ENCODE measurements at places on chromosomes 13 and 19.
A peak's percentile ranks its signal among the peaks of the same experiment; 100 is the strongest.

DNA sequence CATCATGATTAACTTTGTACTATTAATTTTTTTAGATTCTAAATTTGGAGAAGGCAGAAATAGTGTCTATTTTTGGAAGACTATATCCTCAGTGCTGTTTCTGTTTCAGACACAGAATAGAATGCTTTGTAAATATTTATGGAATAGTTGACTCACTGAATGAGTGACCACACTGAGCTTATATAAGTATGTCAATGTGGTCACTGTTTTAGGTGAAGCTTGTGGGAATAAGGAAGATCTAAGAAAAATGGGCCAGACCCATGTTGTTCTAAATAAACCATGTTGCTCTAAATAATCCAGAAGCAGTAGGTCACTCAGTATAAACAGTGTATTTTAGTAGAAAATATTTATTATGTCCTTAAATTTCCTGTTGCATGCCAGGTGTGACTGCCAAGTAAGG lies 45.5 kb upstream of the DACH1 start:
- DNase-seq = no peak

GRCh38 chr13:97108530-97108900 lies 113.6 kb upstream of the MBNL2 start:
- DNase-seq = peak; percentile 55

DNA sequence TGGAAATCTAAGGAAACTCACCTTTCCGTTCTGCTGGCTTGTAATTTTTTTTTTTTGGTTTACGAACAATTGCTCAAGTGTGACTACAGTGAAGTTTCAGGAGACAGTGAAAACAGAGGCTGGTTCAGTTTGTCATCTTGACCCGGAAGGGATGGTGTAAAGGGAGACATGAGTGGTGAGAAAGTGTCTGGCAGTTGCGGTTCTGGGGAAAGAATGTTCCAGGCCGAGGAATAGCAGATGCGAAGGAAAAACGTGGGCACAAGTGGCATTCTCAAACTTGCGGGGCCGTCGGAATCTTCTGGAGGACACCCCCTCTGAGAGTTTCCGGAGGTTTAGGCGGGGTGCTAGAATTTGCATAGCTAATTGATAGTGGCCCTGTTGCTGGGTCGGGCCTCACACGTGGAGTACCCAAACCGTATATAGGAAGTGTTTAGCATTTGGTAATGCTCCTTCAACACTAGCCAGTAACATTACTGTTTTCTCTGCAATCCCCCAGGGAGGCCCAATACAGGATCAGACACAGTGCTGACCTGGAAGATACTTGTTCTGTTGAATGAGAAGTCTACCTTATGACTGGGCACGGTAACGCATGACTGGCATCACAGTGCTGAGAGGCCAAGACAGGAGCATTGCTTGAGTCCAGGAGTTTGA lies 2.8 kb upstream of the TNFSF9 start:
- DNase-seq = no peak

DNA sequence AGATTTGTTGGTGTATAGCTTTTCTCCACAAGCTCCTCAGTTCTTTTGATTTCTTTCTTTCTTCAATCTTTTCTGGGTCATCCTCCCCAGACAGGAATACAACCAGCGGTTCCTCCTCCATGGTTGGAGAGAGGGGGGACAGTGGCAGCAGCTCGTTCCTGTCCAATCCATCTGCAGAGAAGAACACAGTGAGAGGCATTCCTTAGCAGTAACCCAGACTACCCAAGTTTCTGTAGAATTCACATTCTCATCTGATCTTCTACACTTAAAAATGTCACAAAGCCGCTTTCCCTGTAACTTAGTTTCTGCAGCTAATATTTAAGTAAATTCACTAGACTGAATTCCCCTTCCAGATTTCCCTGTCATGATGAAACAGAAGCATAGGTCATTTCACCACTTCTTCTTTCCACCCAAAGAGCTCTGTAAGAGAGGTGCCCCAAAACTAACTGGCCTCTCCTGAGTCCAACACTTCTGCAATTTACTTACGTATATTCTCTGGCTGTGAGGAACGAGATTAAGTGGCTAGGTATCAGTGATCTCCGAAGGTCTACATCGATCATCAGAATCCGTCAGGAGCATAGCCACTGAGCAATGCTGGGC lies 171.9 kb downstream of the TBC1D4 start:
- DNase-seq = no peak

- peak; percentile 13 for DNase-seq
These were observed 550 bp downstream of the ZNF383 start for GRCh38 chr19:37218592-37218935.

DNA sequence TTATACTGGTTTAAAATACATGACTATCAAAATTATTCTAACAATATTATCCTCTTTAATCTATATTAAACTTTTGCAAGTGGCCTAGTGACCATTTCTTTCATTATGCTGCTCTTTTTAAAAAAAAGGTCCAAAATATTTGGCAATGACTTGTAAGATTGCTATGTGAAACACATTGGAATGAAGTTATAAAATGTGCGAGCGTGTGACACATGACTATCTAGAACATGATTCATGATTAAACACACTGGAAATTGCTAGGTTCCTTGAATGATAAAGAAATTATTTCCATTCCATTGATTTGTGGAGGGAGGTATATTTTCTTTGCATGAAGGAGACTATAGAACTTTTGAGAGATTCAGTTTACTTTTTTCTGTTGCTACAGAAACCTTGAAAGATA lies 739.1 kb downstream of the DIAPH3 start:
- DNase-seq = peak; percentile 6

DNA sequence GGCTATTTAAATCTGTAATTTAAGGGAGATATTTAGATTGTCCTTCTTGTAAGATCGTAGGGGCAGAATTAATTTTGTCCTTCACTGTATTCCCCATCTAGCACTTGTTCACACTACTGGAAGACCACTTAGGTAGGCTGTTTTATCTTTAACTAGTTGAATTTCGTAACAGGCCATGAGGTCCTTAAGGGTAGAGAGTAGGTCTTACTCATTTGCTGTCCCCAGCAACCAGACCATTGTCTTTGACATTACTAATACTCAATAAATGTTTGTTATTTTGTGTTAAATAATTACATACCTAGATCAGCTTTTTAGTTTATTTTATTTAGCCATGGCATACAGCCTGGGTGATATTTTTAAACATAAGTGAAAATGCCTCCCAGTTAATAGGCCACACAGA lies 177.1 kb downstream of the PCCA start:
- DNase-seq = no peak

DNA sequence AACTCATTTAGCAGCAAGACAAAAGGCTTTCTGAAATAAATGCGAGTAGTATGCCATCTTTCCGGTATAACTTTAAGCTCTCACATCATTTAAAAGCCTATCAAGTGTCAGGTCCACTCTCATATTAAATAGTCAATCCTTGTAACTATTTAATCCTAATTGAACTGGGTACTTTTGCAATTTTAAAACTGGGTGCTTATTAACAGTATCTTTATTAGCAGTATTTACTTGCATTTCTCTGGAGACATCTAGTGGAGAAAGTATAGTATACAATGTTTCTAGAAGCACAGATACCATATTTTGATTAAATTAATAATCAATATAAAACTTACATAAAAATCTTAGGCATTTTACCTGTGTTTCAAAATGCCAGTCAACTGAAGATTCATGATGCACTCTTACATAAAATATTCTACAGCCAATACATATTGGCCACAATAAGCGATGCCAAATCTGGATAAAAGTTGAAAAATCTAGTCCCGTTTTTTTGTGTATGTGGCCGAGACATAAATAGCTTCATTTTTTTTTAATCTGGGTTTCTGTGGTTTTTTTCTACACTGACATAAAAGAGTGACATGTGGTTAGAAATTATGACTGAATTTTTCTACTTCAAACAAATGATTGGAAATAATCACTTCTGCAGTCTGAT lies 4.3 kb upstream of the POSTN start:
- DNase-seq = peak; percentile 40

- no peak for DNase-seq
These were observed 22.4 kb upstream of the QTRT1 start for GRCh38 chr19:10678813-10679212.

GRCh38 chr13:78030341-78030896 lies 111.8 kb upstream of the EDNRB start:
- DNase-seq = no peak

- DNase-seq = no peak
These were observed 3.4 kb downstream of the PNKP start for GRCh38 chr19:49863935-49864320.

- DNase-seq = no peak
These were observed 7.4 kb downstream of the CYSLTR2 start for GRCh38 chr13:48661107-48661506.

- no peak for DNase-seq
These were observed 121.7 kb upstream of the TSHZ3 start for GRCh38 chr19:31470952-31471351.

- DNase-seq = no peak
These were observed 67.5 kb downstream of the GNG7 start for GRCh38 chr19:2634960-2635359.

- no peak for DNase-seq
These were observed 24.4 kb downstream of the MARK4 start for GRCh38 chr19:45275370-45275971.

- DNase-seq = no peak
These were observed 22.4 kb upstream of the RNF113B start for GRCh38 chr13:98199480-98199879.

DNA sequence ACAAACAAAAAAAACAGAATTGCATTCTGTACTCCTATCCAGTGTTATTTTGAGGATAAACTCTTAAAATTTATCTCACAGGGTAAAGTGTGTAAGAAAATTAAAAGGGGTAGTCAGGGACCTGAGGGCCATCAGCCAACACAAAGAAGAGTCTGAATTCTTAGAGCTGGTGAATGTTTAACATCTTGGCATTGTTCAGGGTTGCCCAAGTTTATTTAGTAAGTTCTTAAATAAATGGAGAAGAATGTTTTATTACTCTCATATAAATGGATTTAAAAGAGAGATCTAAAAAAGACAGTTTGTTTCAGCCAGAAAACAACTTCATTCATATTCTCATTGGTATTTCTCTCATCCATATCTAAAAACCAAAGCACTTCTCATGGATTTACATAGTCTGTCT lies 171.7 kb downstream of the LACC1 start:
- no peak for DNase-seq

- DNase-seq = no peak
These were observed 42.6 kb downstream of the KLF2 start for GRCh38 chr19:16367261-16367683.

GRCh38 chr13:39612023-39612637 lies 9.1 kb upstream of the LHFPL6 start:
- DNase-seq = peak; percentile 57
